SK-N-MC (cell line): ENCODE measurements at places on chromosomes 3 and 15.

- no peak for DNase-seq
These were observed 2.4 kb upstream of the MAGI1 start for GRCh38 chr3:66041116-66041515.

GRCh38 chr15:41597787-41598186 is 38.8 kb downstream of the TYRO3 start:
- no peak for DNase-seq

- no peak for DNase-seq
These were observed 32.2 kb upstream of the SGO1 start for GRCh38 chr3:20218215-20218614.

GRCh38 chr3:185225523-185225922 is 28.3 kb downstream of the EHHADH start:
- DNase-seq = no peak

DNA sequence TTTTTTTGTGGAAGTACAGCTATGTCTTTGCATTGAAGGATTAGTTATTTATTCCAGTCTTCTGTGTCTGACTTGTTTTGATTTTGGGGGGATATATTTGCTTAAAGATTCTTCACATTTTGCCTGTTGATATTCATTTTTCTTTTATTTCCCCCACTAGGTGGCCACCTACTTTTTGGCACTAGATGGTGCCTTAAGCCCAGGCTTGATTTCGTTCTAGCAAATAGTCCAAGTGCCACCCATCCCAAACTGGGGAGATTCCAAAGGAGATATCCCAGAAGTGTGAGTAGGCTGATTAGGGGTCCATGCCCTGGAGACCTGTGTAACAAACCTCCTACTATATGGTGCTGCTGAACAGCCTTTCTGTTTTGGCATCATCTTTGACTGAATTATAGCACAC is 80.0 kb upstream of the SPATA16 start:
- DNase-seq = no peak
